ENCODE measurements at places on chromosomes 16 and 17.
A peak's percentile ranks its signal among the peaks of the same experiment; 100 is the strongest.

DNA sequence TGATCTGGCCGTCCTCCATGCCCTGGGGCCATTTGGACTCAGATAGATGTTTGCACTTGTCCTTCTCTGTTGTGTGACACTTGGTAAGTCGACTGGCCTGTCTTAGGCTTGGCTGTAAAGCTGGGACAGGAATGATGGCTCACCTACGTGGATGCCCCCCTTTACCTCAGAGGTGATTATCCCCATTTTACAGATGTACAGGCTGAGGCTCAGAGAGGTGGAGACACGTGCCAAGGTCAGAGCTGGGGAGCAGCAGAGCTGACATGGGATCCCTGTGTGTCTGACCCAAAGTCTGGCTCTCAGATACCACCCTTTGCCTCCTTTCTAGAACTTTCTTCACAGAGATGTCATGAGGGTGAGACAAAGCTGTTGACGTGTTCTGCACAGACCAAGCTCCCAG is 71.3 kb upstream of the CIBAR2 start:
- no peak for DNase-seq

DNA sequence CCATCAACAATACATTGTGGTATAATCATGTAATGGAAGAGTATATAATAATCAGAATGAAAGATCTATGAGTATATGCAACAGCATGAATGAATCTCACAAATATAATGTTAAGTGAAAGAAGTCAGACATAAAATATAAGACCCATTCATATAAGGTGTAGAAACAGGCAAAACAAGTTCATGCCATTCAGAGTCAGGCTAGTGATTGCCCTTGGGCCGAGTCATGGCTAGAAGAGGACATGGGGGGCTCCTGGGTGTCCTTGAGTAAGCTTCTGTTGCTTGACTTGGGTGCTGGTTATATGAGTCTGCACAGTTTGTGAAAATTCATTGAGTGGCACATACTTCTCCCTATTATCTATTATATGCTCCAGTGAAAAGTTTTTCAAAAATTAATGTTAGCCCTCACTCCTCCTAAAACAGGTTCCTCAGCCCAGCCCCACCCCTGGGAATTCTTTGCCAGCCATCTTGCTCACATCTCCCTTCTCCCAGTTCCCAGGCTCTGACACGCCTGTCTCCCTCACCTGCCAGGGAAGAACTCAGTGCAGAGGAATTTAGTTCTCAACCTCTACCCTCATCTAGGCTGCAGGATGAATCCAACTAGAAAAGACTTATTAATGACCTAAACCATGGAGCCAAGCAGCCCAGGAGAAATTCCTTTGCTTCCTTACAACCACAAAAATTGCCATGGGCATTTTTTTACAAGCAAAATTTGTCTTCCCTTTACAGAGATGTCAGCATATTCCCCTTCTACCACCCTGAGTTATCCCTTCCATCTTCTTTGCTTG is 52.4 kb upstream of the NFAT5 start:
- DNase-seq, result no peak

- DNase-seq, result no peak
Observed at GRCh38 chr16:87032554-87032953, 284.6 kb downstream of the C16orf95 start.

GRCh38 chr16:11552440-11552839 is 34.3 kb downstream of the LITAF start:
- DNase-seq, result no peak

GRCh38 chr16:48879223-48880122 is 269.5 kb upstream of the N4BP1 start:
- DNase-seq, result no peak

GRCh38 chr17:27207073-27207513 is 86.8 kb upstream of the WSB1 start:
- DNase-seq, result no peak

- DNase-seq, result no peak
Observed at GRCh38 chr16:65984296-65984695, 382.2 kb upstream of the CDH5 start.

DNA sequence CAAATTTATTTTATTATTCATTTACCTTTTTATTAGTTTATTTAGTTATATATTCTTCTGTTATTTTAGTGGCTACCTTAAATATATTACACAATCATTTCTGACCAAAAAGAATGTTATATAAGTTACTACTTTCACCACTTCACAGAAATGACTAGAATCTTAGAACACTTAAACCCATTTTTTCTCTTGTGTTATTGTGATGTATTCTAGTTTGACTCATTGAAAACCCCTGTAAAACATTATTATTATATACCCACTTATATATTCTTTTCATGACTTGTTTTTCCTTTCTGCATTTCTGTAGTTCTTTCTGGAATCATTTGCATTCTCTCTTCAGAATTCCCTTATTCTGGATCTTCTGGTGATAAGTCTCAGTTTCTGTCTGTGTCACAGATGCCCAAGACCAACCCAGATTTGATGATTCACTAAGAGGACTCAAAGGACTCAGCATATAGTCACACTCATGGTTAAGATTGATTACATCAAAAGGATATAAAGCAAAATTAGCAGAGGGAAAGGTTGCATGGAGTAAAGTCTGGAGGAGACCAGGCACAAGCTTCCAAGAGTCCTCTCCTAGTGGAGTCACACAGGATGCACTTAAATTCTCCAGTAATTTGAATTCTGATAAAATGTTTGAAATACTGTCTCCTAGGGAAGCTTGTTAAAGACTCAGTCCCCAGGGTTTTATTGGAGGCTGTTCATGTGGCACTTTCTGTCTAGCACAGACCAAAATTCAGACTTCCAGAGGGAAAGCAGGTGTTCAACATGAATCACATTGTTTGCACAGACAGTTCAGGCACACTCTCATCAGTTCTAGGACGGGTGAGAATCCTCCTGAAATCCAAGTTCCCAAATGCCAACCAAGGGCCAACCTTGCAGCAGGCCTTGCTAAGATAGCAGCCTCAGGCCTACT is 7.7 kb downstream of the GINS3 start:
- no peak for DNase-seq

DNA sequence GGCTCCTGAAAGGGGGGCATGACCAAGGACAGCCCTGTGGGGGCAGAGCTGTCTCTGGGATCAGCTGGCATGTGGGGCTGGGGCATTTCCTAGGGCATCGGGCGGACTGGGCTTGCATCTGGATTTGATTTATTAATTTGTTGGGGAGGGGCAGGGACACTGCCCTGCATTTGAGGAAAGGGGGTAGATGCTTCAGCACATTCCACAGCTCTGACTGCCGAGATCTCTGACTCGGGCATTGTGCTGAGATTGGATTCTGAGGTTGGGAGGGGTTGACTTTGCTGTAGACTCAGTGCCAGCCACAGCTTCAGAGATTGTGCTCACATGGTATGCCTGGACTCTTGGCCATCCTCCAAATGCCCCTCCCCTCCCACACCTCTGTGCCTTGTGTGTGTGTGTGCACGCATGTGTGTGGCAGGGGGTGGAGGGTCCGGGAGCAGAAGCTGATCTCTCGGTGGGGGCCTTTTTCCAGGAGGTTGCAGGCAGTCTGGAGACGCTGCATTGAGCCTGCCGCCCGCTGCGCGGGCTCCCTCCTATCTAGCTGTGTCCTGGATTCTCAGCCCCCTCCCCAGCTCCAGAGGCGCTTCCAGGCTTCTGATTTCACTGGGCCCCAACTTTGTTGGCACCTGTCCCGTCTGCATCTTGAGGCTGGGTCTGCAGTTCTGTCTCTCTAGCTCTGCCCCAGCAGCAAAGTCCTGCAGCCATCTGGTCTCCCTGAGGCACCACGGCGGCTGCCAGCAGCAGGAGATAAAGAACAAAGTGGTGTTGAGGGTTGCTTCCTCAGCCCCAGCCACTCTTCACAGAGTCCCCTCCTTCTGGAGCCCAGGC is 14.9 kb downstream of the IGFBP4 start:
- DNase-seq, result peak; percentile 38

DNA sequence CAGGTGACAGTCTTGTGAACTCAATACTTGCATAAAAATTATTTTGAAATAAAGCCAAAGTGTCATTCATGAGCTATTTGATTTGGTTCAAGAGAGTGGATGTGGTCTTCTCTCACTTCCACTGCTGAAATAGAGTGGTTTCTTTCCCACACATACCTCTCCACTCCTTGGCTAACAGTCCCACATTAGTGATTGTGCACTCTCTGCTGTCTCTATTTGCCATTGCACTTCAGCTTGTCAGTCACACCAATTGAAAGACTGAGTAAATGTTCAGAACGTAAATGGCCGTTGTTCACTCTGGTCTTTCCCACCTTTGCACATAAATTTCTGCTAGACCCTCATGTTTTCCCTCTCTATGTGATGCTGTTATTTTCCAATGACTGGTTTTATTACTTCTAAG is 197.5 kb downstream of the FTO start:
- no peak for DNase-seq

GRCh38 chr17:48973806-48974205 is 5.4 kb upstream of the GIP start:
- no peak for DNase-seq

DNA sequence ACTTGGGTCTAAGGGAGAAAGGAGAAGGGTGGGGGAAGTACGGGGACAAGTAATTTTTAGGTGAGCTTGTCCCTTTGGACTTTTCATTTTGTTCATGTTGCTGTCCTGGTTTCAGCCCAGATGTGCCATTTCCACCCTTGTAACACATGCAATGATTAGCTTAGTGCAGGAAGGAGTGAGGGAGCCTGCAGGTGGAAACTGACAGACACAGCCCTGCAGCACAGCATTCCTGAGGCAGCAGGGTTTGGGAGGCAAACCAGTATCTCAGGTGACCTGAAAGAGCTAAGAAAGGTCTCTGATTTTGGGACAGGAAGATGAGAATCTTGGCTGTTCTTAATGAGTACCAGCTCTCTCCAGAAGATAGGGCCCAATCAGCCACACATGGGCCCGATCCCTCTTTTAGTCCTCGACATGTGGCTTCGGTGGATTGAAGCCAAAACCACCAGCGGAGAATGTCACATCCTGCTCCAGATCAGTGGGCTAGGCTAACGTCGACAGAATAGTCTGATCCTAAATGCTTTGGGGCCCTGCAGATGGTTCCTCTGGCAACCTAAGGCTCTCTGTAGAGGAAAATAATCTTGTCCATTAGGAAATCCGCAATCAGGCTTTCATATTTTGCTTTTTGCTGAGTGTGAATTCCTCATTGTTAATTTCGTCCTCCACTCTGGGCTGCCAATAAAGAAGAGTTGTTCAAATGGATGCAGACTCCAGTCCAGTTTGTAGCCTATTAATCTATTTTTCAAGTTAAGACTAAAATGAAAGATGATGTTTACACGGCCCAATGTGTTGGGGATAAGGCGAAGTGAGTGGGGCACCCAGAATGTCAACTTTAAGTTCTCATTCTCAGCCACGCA is 3.8 kb upstream of the RNF157 start:
- no peak for DNase-seq

DNA sequence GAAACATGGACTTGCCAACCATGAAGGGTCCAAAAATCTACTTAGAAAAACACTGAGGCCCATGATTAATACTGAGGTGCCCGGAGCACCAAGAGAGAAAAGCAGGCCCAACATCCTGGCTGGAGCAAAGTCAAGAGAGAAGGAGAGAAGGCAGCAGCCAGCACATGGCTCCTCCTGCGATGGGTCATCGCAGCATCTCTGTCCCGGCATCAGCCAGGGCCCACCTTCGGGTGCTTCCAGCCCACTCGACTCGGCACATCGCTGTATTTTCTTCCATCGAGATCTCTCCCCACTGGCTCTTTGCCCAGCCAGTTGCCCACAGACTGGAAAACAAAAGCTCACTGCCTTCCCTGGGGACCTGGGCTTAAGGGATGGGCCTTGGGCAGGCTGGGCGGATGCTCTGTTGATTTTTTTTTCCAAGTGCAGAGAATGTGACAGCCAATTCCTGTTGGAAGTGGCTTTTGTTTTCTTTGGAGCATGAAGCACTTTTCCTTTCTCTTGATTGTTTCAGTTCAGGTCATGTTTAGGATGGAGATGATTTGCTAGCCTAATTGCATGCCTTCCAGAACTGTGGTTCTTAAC is 58.1 kb downstream of the CYB5B start:
- peak; percentile 85 for DNase-seq

DNA sequence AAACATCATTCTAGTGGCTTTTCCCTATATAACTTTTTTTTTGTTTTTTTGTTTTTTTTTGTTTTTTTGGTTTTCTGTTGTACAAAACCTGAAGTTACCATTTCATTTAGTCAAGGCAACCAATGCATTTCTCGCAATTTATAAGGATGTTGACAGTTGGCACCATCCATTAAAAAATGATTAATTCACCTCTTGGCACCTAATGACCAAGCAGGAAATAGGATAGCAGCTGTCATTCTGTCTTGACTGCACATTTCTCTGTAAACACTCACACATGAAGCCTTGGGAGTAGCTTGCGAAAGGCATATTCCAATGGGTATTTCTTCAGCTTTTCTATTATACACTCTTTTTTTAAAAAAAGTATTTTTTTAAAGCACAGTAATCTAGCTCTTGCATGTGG is 77.5 kb downstream of the SYCE1L start:
- no peak for DNase-seq

- no peak for DNase-seq
Observed at GRCh38 chr17:33732116-33732515, 439.0 kb upstream of the ASIC2 start.

DNA sequence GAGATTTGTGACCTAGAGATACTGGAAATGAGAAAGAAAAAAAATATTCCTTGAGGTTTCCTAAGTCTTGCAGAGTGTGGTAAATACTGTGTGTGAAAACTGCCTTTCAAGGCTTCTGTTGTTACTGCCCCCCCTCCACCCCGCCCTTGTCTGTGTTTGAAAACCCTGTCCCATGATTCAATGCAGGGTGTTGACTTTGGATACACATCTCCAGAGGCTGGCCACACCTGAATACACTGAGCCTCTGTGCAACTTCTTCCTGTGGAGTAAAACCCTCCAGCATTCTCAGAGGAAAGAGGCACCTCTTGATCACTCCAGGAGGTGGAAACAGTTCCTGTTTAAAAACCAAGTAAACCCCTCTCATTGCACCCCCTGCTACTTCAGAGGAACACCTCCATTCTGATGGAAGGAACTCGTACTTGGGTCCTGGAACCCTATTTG is 123.0 kb upstream of the CACNG5 start:
- no peak for DNase-seq

Data from heart right ventricle (tissue), 16 donors.